NCI-H1105 treated with DMSO at 0.1 percent for 48 hours (cell line): ENCODE measurements at places on chromosomes 2 and 18.

DNA sequence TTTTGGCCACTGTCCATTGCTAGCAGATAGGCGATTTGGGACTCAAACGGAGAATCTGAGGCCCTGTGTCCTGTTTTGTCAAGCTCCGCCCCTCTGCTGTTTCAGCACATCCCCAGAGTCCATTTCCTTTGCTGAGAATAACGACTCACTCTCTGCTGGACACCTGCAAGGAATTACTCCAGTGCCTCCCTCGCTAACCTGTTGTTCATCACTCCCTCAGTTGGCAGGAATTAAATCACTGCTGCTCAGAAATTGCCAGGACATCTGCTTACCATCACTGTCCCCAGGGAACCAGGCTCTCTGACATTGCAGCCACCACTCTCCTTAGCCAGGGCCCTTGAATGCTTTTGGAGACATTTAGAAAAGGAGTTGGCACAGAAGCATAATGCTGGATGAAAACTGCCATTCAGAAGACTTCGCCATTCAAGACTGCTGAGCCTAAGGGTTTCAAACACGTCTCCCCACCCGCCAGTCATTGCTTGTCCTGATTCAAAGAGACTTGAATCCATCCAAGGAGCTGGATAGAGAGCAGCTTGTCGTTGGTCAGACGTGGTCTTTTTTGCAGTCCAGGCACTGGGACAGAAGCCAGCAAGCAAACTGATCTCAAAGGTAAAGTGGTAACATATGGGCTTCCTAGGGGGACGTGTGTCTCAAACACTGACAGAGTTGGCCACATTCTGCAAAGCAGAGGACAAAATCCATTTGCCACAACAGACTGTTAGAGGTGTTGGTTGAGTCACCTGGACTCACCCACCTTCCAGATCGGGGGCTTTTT is 155.3 kb downstream of the UXS1 start:
- no peak for DNase-seq

DNA sequence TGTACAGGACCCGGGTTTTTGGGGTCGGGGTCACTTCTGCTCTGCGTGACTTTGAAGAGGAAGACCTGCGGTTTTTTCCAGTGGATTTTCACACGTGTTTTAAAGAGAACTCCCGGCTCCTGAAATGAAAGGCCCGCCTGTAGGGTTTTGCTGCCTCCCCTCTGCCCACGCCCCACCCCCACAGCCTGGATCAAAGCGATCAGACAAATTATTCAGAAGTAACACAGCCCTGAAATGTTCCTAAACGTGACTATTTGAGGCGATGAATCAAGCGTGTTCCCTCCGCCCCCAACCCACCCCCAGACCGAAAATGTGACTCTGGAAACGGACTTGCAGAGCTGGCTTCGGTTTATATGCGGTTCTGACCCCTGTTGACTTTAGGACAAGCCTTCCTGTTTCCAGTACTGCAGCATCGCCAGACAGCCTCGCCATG is 28.7 kb upstream of the SMIM21 start:
- DNase-seq, result no peak

DNA sequence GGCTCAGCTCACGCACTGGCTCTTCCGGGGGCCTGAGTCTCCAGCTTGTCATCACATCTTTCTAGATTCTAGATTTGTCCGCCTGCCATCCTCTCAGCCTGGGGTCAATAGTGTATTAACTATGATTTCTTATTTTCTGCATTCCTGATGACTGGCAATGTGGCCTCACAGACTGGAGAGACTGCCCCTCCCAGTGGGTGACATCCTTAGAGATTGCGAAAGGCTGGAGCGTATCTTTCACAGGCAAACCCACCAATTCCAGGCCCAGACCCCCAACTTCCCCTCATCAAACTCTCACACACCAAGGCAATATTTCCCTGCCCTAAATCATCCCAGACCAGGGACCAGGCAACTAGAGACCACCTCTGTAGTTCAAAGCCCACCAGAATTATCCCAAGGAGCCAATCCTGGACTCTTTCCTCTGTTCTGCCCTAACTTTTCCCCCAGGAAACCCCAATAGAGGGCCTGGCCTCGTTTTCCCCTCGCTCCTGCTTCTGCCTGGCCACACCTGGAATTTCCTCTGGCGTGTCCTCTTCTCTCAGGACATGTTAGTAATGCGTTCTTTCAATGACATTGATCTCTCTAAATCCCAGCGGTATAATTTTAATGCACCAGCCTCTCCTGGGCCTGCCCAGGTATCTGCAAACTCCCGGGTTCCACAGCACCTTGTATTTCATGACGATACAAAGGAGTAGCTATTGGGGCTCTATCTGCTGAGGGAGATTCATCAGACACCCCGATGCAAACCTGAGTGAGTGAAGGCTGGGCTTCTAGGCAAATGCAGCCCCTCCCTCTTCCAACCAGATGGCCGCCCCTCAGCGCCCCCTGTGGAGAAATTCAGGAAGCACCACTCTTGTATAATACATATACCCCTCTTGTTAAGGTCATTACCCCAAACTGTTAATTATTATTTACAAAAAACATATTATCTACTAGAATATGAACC is 2.4 kb upstream of the KCNF1 start:
- DNase-seq, result no peak

DNA sequence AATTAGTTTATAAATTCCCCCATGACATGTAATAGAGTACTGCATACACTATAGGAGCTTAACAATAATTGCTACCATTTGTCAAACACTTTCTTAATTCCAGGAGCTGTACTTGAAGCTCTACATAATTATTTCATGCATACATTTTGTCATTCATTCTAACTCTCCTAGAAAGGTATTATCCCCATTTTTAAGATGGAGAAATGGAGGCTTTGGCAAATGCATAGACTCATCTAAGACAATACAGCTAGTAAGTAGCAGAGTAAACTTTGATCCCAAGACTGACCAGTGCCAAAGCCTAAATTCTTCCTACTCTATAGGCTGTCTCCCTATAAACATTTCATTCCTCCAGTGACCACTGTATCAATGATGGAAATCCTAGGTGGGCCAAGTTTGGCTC is 42.6 kb upstream of the TMEM247 start:
- no peak for DNase-seq

GRCh38 chr2:21331625-21332370 is 208.0 kb downstream of the TDRD15 start:
- DNase-seq, result no peak

GRCh38 chr2:168458139-168458538 is 2.1 kb downstream of the CERS6 start:
- DNase-seq, result no peak

DNA sequence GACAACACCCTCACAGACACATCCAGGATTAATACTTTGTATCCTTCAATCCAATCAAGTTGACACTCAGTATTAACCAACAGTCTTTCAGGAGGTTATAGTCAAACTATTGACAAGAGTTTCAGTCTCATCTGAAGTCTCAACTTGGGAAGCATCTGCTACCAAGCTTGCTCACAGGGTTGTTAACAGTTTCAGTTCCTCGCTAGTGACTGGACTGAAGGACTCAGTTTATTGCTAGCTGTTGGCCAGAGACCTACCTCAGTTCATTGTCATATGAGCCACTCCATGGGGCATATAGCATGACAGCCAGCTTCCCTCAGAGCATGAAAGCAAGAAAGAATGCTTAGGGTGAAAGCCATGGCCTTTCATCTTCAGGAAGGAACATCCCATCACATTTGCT is 228.6 kb downstream of the EPHA4 start:
- no peak for DNase-seq

DNA sequence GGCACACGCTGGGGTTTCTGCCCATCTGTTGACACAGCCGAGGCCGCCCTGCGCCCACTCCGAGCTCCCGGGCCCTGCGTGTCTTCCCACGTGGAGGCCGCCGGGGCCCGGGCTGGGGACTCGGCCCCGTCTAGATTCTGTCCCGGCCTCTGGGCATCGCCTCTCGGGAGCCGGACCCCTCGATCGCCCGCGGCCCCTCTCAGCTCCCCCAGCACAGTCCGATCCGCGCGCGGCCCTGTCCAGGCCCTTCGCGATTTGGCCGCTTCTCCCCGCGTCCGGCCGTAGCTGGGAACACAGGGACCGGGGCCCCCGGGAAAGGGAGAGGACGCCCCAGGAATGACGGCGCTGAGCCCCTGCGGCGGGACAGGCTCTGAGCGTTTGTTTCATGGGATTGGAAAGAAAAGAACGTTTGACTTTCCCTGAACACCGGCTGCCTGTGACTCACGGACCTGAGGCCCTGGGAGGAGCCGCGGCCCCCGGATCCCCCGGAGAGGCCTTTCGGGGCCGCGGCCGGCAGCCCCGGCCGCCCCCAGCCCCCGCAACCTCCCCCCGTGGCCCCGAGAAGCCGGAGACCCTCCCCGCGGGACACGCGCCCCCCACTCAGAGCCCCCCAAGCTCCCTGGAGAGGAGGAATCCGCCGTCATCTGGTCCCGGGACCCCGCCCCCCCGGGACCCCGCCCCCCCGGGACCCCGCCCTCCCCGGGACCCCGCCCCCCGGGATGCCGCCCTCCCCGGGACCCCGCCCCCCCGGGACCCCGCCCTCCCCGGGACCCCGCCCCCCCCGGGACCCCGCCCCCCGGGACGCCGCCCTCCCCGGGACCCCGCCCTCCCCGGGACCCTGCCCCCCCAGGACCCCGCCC is 62.7 kb upstream of the CTDP1 start:
- no peak for DNase-seq

GRCh38 chr2:3172265-3172935 is 205.2 kb downstream of the EIPR1 start:
- DNase-seq, result peak; percentile 32

GRCh38 chr2:406231-406630 is 118.3 kb upstream of the ALKAL2 start:
- no peak for DNase-seq

GRCh38 chr2:57617318-57617717 is 429.3 kb upstream of the VRK2 start:
- no peak for DNase-seq

GRCh38 chr18:59062643-59063006 is 77.1 kb upstream of the SEC11C start:
- no peak for DNase-seq

DNA sequence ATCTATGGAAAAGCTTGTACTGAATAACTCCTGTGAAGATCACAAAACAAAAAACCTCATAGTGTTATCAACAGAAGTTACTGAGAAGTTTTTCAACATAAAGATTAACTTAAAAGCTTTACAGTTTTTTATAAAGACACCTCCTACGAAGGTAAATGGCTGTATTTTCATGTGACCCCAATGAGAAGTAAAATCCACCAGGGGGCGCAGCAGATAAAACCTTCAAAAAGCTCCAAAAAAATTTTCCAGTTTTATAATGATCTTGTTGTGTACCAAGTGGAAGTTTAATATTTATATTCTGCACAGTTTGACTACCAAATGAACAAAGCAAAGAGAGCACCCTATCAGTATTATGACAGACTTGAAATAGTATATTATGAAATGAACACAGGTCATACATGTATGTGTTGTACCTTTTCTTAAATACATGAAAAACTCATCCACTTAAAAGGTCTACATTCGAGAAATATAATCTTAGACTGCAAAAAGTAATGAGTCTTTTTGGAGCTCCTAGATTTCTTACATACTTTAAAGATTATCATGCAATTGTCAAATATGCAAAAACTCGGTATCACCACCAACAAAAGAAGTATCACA is 38.5 kb downstream of the PNO1 start:
- peak; percentile 23 for DNase-seq

- no peak for DNase-seq
These were observed 54.2 kb downstream of the DDX1 start for GRCh38 chr2:15645720-15646385.

- no peak for DNase-seq
These were observed 204.7 kb upstream of the ITGA4 start for GRCh38 chr2:181252262-181253148.

- DNase-seq, result no peak
These were observed 8.3 kb upstream of the DNAH7 start for GRCh38 chr2:196076778-196077568.

DNA sequence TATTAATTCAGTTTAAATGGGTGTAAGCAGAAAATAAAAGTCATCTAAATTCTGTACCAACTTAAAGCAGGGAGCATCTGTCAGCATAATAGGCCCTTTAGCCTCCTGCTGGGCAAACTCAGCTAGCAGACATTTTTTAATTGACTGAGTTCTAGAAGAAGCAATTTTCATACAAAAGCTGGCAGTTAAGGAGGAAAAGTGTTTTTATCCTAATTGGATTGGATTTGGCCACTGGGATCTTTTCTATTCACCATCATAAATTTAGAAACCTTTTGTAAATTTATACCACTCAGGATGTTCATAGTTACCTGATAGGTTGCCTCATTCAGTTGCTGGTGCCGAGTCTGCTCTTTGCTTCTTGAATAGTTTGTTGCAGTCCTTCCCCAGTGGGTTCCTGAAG is 262.7 kb upstream of the FSIP2 start:
- DNase-seq, result peak; percentile 91

DNA sequence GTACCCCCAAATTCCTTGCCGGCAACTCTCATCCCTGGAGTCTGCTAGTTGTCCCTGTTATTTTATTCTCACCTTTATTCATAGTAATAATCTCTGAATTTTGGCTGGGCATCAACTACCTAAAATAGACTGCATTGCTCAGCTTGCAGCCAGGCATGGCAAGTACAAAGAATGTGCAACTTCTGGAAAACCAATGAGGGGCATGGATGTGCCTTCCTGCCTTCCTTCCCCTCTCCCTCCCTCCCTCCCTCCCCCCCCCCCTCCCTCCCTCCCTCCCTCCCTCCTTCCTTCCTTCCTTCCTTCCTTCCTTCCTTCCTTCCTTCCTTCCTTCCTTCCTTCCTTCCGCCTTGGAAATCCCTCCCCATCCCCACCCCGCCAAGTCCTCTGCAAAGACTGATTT is 162.8 kb downstream of the CCDC148 start:
- no peak for DNase-seq

- peak; percentile 69 for DNase-seq
These were observed 577 bp downstream of the IDH1 start for GRCh38 chr2:208254118-208254870.

GRCh38 chr2:37648331-37649011 is 23.0 kb downstream of the CDC42EP3 start:
- DNase-seq, result no peak

- DNase-seq, result no peak
These were observed 11.0 kb upstream of the DUSP2 start for GRCh38 chr2:96156011-96156820.

DNA sequence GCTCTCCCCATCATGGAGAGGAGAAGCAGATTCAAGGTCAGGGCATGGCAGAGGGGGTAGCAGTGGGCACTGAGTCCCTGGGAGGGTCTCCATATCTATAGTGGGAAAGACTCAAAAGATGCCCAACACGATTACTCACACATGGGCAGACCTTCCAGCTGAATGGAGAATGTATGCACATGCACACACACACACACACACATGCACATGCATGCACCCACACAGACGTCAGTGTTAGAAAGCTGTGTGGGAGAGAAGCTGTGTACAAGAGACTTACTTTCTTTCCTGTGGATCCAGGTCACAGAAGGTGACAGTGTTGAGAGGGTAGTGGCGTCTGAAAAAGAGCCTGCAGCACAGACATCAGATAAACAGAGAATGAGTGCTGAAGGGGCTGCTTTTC is 194.5 kb downstream of the TNS1 start:
- DNase-seq, result no peak

- no peak for DNase-seq
These were observed 295.2 kb downstream of the SRBD1 start for GRCh38 chr2:45315861-45316260.

DNA sequence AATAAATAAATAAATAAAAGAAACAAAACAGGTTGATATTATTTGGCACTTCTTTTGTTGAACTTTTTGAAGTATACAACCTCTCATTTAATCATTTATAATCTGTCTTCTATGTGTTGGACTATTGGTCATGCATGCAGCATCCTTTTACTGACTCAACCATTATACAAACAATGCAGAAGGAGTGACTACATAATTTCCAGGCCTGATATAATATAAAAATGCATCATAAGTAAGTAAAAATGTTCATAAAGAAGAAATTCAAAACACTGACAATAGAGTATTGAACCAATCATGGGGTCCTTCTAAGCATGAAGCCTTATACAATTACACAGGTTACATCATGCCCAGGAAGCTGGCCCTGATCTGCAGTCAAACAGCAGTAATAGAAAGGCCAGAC is 141.5 kb upstream of the FN1 start:
- DNase-seq, result no peak
